ENCODE measurements at places on chromosomes 16 and 17. TPM values are rescaled to one million over a fixed set of nuclear protein-coding genes. Genes with fewer than 3 reads are reported as not detected.
A peak's percentile ranks its signal among the peaks of the same experiment; 100 is the strongest.

DNA sequence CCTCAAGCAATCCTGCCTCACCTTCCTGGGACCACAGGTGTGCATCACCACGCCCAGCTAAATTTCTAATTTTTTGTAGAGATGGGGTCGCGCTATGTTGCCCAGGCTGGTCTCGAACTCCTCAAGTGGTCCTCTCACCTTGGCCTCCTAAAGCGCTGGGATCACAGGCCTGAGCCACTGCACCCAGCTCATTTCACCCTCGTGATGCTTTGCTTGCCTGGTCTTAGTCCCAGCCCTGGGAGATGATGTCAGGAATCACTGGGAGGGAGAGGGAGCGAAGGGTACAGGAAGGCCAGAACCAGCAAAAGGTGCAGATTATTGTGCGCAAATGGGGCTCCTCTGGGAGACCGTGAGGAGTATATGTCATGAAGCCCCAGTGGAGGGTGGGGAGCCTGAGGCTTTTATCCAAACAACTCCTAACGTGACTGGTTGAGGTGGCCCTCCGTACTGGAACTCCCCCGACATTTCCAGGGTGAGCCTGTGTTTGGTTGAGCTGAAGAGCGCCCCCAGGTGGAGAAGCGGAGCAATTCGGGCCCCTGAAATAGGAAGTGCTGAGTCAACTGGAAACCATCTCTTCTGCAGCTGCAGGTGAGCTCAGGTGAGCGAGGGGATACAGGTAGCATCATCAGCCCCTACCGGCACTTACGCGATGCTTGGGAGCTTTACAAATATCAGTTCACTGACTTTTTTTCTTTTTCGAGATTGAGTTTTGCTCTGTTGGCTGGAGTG, 41.2 kb upstream of the HAPSTR1 start:
- DNase-seq, result no peak

DNA sequence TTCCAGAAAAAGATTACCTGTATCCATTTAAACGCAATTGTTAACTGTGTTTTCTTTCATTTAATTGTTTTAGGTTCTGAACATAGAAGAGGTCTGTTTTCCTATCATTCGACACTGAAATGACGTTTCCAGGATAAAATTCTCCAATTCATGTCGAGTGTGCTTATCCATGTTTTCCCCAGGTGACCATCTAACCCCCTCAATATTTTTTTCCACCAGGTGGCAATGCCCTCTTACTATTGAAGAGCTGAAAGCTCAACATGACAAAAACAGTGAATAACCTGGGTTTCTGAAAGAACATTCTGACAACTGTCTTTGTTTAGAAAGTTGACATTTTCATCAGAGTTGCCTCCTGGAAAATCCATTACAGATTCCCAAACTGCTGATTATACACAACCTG, 948.7 kb downstream of the KCNJ2 start:
- DNase-seq, result no peak

DNA sequence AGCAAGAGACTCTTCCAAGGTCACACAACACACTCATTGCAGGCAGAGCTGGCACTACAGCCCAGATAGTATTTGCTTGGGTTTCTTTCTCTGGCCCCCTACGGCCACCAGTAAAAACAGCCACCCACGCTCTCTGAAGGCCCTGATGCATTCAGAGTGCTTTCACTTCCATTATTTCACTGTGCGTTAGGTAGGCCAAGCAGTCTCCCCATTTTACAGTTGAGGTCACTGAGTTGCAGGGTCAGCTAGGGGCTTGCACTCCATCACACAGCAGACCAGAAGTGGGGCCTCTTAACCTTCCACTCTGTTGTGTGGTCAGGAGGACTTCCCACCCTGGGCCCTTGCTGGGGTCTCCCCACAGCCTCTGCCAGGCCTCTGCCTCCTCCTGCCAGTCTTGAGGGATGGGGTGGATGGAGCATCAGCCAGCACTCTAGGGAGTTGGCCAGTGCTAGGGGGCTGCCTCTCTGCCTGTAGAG, 2.5 kb downstream of the TBX21 start:
- peak; percentile 76 for DNase-seq

DNA sequence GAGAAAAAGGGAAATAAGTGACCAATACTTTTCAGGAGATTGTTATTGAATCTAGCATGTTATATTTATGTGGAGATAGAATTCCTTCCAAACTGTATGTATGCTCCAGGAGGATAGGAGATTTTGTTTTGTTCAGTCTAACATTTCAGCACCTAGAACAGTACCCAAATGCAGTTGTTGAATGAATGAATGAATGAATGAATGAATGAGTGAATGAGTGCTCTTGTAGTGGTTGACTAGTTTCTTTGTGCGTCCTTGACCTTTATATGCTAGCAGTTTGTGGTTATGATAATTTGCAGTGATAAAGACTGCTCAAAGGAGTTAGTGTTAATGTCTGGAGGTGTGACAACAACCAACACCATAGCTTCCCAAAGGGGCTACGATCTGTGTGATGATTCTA, 663.5 kb upstream of the GOT2 start:
- no peak for DNase-seq

DNA sequence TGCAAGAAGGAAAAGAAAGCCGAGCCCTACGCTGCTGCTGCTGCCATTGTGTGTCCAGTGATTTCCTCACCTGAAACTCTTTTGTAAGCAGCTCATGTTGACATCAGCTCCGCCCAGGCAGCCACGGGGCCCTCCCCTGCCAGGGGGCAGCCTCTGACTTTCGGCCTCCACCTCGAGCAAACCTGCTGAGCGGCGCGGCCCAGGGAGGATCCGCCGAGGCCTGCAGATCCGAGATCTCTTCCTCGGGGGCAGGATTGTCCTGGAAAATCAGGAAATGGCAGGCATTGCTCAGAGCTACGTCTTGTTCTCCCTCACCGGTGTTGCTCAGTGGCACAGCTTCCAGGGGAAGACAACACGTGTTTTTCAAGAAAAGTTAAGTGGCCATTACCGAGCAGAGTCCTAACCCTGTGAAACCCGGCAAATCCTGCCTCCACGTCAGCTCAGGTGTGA, 35.6 kb upstream of the ZNF750 start:
- peak; percentile 82 for DNase-seq

The GSDMA gene
- not detected for total RNA-seq

DNA sequence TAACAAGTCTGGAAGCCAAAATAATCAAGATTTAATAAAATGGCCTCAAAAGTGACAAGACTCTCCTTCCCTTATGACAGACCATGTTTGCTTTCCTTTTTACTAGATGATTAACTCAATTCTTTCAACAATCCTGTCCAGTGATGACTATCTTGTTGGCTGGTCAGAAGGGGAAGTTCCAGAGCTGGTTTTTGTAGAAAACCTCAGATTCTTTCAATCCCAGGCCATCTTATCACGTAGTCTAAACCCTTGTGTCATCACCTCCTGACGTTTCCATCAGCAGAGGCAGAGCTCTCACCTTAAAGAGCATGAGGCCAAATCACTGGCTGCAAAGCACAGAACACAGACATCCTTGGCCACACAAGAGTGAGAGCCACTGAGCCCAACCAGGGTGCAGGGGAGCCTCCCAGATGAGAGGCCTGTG, 125.3 kb downstream of the ANKRD11 start:
- DNase-seq, result no peak

The CCT6B gene
- total RNA-seq, result 7.6 TPM

- DNase-seq, result no peak
Observed at GRCh38 chr17:58193641-58194255, 1.2 kb downstream of the EPX start.

- no peak for DNase-seq
Observed at GRCh38 chr16:70778901-70779309, 22.1 kb downstream of the VAC14 start.

DNA sequence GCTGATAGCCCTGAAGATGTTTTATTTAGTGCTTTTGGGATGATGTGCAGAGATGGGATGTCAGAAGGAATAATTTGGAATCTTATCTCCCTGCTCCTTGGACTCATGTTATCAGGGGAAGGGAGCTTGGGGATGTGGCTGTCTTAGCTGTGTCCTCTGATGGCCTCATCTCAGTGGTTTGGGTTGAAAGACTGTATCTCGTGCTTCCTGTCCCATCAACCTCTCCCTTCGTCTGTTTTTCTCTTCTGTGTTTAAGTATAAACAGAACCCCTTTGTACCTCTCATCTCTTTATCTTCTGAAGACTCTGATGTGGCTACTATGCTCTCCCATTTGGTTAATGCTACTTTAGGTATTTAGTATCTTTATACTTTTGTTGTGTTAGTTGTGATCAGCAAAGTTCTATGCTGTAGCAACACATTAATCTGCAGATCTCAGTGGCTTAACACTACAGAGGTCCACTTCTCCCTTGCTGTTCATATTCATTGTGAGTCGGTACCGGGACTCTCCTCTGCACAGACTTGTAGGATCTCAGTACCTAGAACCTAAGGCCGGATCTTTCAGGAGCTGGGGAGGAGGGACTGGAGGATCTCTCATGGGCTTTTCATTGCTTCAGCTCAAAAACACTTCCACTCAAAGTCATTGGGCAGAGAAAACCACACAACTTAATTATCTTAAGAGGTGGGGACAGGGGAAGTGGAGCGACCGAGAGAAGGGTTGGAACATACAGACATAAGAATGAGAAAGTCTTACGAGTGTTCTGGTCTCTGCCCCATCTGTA, 28.8 kb downstream of the PRKCA start:
- no peak for DNase-seq

Measured in spleen (tissue), 13 donors.